NCI-H446 (cell line): ENCODE measurements at places on chromosomes 13 and 19.

DNA sequence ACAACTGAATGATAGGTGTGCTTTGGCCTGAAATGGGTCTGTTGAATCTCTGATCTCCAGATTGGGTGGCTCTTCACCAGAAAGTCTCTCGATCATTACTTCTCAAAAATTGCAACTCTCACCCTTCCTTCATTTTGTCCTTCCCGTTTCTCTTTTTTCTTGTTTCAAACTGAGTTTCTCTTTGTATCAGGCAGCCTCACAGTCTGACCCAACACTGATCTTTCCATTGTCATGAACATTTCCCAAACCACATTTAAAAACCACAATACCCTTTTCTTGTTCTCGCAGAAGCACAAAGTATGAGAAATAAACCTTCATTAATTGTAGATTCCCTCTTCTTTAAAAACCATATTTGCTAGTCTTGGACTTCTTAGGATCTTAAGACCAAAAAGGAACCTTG lies 33.6 kb upstream of the HMGB1 start:
- no peak for DNase-seq

- no peak for DNase-seq
Measured at GRCh38 chr13:42876270-42876714, 94.9 kb downstream of the FAM216B start.

DNA sequence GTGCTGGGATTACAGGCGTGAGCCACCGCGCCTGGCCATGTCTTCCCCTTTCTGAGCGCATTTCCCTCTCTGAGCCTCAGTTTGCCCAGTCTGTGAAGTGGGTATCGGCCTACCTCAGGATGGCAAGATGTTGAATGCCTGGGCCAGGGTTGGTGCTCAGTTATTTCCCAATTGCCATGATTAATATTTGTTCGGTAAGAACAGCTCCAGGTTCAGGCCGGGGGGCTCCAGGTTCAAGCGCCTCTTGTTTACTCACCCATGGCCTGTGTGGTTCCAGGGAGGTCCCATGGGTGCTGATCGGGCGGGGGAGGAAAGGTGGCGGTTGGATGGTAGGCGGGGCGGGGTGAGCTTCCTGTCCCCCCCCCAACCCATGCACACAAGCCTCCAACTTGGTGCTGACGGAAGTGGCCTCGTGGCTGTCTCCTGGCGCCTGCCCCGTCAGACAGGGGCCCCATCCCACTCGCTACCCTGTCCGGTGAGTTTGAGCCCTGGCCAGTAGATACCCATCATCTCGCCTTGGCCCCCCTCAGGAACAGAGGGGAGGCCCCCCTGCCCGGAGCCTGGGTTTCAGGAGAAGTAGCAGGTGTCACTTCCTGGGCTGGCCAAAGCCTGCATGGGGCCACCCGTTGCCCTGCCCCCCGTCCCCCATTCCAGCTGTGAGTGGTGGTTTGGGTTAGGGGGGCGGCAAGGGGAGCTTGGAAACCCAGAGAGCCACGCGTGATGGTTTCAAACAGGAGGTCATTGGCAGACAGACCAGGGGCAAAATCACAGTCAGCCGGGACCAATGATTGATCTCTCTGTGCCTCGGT lies at the start of gene FCHO1:
TSS of gene FCHO1 (plus strand) at position 375 of the 809 bp plus-strand sequence. CDS start 3,688 bp downstream, outside the sequence.
- DNase-seq: no peak

DNA sequence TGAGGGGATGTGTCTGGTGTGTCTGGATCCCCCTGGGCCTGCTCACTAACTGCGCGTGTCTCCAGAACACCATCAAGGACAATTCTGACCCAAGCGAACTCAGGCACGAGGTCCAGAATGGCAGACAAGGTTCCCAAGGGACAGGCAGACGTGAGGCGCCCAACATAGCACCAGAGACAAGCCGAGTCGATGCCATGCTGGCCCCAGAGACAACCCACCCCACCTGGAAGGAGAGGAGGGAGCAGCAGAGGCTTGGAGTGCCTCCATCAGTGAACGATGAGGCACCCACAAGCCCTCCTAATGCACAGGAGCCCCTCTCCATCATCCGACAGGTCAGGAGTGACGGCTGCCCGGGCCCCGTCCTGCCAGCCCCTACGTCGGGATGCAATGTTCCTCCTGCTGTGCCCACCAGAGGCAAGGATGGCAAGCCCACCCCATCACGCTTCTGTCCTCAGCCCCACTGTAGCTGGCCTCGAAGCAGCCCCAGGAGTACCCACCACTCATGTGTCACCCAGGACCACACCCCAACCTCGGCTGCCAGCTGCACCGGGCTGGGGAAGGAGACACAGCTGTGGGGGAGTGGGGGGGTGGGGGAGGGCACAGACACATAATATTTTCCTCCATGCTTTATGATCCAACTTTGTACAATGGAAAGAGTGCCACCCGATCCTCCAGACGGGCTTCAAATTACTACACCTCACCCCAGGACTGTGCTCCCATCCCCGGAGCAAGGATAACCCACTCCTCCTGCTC lies 11.8 kb downstream of the AP3D1 start:
- DNase-seq: no peak

GRCh38 chr19:18846862-18847548 lies 15.2 kb downstream of the UPF1 start:
- peak; percentile 28 for DNase-seq

GRCh38 chr13:108742701-108743451 lies 113.5 kb downstream of the MYO16 start:
- DNase-seq: no peak

DNA sequence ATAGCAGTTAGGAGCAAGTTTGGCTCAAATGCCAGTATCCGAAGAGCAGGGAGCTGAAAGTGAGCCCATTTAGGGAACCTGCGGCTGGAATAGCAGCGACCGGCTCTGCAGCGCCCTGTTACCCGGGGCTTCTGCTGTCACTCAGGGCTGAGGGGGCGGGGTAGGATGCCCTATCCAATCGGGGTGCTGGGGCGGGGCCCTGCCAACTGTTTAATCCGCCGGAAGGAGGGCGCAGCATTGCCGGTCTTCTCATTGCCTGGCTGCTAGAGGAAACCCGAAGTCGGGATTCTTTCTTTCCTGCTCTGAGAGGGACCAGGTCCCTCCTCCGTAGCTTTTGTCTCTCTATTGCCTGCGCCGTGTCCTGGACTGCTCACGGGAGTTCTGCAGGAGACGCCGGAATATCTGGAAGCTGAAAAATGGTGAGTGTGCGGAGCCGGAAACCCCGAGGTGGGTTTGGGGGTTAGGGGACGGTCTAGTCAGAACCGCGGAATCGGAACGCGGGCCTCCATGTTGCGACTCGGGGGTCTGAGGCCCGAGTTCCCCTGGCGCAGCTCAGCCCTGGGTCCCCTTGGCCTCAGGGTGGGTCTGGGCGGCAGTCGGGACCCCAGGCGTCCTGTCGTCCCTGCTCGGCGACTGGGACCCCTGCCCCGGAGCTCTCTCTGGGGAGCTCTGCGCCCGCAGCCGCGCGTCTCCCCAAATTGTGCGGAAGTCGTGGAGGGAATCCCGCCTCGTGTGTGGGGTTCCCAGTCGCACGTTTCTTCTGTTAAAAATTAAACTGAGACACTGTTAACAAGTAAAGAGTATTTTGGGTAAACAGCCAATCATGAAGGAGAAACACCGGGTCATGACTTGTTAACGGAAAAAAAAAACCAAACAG lies 22.8 kb downstream of the ZNF763 start:
- DNase-seq: peak; percentile 93

- DNase-seq: no peak
Measured at GRCh38 chr13:39496506-39496905, 106.5 kb downstream of the LHFPL6 start.

DNA sequence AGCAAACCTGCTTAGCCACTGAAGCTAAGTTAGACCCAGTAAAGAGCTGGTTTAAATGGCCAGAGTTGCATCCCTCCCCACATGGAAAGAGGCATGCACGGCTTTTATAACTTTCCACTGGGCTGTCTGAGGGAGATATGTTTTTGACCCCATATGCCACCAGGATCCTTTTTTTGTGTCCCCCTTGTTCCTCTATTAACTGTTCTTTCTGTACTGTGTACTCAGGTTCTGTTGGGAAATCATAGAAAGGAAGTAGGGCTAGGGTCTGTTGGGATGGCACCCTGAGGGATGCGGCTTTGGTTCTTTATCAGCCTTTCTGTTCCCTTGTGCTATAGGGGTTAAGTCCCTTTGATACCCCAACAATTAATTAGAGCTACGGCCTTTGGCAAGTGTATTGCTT lies 12.2 kb upstream of the TM9SF2 start:
- no peak for DNase-seq

- DNase-seq: no peak
Measured at GRCh38 chr13:58542530-58542929, 911.0 kb downstream of the PCDH17 start.

- DNase-seq: peak; percentile 58
Measured at GRCh38 chr13:100789968-100790367, 115.4 kb upstream of the TMTC4 start.

GRCh38 chr19:45211751-45212381 lies 33.3 kb downstream of the BLOC1S3 start:
- no peak for DNase-seq

DNA sequence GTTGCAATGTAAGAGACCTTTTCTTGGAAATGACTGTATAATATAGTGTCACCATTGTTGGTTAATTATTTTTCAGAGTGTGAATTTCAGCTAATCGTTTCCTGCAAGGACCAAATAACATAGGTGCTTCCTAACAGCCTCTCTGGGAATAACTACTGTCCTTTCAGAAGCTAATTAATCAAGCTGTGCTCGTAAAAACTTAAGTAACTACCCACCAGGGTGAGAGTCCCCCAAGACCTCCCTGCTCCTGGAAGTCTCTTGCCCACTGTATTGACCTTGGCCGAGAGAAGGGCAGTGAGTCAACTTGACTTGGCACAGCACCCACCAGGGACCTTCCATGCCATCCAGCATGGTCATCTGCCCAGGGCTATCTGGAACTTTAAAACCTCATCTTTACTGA lies 50.3 kb downstream of the UQCRFS1 start:
- DNase-seq: no peak

DNA sequence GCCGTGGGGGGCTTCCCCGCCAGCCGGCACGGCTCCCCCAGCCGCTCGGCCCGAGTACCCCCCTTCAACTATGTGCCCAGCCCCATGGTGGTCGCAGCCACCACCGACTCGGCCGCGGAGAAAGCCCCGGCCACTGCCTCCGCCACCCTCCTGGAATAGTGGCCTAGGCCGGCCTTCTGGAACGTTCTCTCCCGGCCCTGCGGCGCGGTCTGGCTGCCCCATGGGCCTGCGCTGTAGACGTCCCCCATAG lies 9.0 kb downstream of the C19orf25 start:
- no peak for DNase-seq

DNA sequence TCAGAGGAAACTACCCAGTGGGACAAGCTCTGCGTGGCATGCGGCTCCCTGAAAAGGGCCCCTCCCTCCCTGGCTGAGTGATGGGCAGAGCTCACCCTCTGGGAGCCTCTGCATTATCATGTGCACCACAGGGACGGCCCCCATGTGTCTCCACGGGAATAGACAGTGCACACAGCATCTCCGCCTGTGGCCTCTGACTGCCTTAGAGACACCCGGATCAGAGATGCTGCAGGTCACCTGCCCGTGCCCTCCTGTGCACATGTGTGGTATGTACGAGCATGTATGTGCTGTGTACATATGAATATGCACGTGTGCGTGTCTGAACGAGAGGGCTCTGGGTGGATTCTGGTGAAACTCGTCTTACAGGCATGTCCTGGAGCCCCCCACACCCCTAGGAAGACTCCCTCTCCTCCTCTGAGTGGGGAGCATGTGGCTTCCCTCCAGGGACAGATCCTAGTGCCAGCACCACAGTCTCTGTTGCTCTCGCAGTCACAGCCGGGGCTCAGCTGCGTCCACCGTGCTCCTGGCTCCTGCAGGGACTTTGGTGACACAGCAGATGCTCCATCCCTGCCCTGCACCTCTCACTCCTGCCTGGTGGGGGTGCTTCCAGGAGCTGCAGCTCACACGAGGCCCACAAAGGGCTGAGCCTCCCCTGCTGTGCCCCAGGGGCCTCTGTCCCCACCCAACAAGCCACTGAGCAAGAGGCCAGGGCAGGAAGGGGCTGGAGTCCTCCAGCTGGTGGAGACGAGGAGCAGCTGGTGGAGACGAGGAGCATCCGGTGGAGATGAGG lies 19.6 kb downstream of the C13orf46 start:
- no peak for DNase-seq

DNA sequence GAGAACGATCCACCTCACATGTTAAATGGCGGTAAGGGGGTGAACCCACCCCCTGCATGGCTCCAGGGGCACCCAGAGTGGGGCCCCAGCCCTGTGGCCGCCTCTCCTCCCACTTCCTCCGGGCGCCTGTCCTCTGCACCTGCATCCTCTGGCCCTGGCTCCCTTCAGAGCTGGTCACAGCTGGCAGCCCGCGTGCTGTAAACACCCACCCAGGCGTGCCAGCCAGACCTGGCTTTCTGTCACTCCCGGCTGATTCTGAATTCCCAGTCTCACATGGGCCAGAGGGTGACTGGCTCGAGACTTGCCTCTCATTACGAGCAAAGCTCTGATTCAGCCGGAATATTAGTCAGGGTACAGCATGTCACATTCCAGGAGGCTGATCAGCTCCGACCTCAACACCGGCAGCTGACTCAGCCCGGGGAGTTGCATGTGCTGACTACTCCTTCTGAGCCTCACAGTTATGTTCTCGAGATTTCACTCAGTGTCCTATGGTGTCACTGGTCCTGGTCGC lies 75.1 kb downstream of the GNG7 start:
- no peak for DNase-seq
